Right hindlimb (tissue), 1 donor: ENCODE measurements at places on chromosomes 4 and X.

DNA sequence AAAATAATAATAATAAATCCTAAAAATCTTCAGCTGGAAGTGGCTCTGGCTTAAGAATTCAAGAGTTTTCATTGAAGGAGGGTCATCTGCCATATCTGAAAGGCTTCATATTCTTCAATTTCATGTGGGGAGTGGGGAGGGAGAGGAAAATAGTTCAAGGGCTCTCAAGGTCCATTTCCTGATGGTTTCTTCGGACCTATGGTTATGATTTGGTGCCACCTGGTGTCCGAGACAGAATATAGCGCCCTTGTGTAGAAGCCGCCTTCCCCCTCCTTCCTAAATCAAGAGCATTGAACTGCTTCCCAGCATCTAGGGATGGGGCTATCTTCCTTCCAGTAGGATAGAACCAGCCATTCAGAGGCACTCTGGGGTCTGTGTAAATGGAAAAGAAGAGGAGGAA is 34.3 kb downstream of the NLGN3 start:
- peak; percentile 57 for DNase-seq

DNA sequence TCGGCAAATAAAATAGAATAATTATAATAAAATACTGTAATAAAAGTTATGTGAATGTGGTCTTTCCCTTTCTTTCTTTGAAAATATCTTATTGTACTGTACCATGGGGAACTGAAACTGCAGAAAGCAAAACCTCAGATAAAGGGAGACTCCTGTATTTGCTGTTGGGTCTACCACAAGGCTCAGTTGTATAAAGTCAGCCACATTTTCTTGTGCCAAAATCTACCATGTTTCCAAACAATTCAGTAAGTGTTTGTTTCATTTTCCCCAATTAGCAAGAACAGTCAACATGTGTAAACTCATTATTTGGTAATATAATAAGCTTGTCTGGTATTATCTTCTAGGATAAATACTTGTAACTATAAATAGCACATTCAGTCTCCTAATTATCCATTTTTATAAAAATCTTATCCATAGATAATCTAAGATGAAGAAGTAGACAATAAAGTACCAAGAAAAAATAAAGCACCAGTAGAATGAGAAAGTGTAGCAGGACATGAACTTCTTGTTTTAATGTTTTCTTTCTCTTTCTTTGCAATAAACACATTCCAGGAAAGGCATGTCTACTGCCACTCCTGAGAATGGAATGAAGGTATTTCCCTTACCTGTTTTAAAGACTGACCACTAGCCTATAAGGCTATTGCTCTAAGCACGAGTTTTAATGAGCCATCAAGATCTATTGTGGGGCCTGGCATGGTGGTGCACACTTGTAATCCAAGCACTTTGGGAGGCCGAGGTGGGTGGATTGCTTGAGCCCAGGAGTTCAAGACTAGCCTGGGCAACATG is 15.0 kb upstream of the OTUD4 start:
- DNase-seq: no peak

- no peak for DNase-seq
These were observed 56.4 kb downstream of the SCFD2 start for GRCh38 chr4:53309321-53310040.

DNA sequence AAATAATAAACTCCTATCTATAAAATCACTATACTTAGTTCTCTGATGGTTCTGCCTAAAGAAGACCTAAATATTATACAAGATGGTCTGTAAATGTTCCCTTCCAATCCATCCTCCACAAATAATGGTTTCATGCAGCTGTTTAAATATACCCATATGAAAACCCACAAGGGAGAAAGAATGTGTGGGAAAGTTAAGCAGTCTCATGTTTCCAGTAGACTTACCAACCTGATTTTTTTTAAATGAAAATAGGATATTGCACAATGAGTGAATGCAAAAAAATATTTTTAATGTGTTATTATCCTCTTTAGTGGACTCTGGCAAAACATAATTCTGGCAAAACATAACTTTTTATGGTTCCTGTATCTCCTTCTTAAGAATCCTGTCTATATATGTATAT is 23.3 kb downstream of the CAMK2D start:
- no peak for DNase-seq

DNA sequence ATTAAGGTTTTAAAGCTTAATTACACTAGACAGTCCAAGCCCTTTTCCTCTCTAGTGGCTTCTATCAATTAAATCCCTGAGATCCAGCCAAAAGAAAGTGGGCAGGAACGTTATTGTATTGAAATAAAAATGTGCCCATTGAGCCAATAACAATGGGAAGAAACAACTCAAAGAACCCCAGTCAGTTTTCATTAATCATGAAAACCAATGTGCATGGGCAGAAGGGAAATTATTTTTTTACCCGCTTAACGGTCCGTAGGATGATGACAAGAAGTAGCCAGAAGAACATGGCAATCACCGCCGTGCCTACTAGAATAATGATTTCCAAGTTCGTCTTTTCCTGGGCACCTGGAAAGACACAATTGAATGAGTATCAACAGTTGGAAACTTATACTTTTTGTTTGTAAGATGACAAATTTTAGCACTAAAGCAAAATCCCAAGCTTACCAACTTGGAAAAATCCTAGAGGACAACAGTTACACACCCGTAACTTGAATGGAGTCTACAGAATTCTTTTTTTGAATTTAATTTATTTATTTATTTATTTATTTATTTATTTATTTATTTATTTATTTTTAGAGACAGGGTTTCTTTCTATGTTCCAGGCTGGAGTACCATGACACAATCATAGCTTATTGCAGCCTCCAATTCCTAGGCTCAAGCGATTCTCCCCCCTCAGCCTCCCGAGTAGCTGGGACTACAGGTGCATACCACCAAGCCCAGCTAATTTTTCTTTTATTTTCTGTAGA is 26.8 kb downstream of the KDR start:
- DNase-seq: no peak

- DNase-seq: no peak
These were observed 79.5 kb upstream of the MAGEB10 start for GRCh38 chrX:27728291-27728690.

- no peak for DNase-seq
These were observed 652.2 kb upstream of the DIPK2B start for GRCh38 chrX:45852884-45853283.

- peak; percentile 55 for DNase-seq
These were observed 10.3 kb upstream of the CXCL2 start for GRCh38 chr4:74109116-74109869.

DNA sequence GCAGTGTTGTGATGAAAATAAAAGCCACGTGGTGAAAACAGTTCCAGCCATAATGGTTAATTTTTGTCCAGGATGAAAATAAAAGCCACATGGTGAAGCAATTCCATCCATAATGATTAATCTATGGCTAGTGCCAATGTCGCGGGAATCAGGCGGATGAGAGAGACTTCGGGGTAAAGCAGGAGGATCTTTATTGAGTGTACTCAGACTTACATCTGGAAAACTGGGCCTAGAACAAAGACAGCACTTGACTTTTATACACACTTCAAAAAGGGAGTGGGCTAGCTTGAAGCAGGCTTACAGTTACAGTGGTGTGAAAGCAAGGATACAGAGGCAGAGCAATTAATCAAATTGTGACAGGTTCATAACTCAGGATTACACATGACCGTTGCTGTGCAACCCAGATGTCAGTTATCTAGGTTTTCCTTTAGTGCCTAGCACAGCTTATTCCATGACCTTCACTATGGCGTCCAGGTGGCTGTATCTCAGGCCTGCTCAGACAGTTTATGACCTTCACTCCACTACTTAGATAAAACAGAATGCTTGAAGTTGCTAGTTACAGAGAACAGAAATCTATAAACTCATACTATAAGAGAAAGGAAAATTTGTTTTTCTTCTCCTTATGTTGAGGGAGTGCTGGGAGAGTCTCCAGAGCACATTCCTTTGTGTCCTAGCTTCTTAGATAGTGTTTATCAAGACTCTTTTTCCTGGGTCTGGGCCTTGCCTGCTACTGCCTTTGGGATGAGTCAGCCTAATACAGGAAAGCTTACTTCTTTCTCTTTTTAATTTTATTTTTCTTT is 5.9 kb upstream of the PLA2G12A start:
- DNase-seq: no peak

DNA sequence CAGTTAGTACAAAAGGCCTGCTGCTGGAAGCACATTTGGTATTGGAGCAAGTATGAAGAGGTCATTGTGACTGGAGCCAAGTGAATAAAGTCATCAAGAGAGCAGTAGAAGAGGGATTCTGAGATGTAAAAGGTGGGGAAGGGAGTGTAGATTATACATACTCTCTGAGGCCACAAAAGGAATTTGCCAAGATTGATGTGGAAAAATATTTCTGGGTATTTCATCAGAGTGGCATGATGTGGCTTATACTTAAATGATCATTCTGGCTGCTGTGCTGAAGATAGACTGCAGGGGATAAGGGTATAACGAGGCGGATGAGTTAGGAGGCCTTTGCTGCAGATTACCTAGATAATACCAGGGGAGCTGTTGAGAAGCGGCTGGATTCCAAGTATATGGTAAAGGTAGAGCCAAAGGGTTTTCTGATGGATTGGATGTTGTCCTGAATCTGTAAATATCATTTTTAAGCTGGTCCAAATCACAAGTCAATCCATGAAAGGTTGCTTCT is 231.8 kb upstream of the AGA start:
- DNase-seq: no peak

DNA sequence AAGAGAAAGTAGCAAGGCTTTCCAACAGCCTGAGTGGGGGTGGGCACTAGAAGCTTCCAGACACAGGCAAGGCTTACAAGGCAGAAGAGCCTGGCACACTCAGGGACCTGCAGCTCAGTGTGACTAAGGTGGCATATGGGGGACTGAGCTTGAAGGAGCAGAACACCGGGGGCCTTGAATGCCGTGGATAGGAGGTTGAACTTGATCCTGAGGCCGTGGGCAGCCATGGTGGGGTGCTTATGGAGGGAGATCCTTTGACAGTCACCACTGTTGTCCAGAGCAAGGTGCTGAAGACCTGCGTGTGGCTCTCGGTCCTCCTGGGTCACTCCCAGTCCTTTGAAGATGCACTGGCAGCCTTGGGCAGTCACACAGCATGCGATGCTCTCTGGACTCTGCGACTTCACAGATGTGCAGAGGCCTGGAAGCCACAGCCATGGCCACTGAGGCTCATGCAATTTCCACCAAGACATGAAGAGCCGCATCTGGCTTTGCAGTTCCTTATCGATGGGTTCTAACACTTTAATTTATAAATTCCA is 18.3 kb downstream of the C4orf50 start:
- peak; percentile 6 for DNase-seq

DNA sequence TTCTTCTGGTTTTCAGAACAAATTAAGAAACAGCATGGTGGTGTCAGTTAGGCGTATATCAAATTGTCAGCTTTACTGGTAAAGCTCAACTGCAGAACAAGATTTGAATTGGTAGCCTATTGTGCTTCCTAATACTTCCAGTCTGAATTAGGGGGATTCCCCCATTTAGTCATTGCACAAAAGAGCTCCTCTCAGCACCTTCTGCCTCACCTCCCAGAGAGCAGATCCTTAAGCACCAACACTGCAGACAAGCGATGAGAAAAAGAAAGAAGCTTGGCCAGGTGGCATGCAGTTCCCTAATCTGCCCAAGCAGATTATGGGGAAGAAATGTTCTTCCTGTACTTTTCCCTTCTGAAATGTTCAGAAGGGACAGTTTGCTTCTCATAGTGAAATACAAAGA is 9.2 kb downstream of the MAP9 start:
- no peak for DNase-seq

- DNase-seq: no peak
These were observed 23.6 kb downstream of the UPRT start for GRCh38 chrX:75297508-75297907.

- no peak for DNase-seq
These were observed 245.1 kb upstream of the SLC7A11 start for GRCh38 chr4:138487230-138487629.

DNA sequence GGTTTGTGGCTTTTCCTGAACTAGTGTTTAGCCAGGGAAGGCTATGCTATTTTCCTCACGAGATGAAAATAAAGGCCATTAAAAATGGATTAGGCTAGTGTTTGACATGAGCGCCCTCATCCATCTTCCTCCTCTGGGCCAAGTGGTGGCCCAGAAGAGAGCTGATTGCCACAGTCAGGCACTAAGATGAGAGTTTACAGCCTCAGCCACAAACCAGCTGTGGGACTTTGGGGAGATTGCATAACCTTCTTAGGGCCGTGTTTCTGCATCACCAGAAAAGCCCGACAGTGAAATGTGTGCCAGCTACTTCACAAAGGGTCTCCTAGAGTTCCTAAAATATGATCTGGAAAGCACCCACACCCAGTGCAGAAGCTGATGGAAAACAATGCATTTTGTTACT is 42.3 kb upstream of the LNX1 start:
- peak; percentile 33 for DNase-seq

- DNase-seq: no peak
These were observed 26.5 kb upstream of the SPANXN4 start for GRCh38 chrX:142999199-142999701.

DNA sequence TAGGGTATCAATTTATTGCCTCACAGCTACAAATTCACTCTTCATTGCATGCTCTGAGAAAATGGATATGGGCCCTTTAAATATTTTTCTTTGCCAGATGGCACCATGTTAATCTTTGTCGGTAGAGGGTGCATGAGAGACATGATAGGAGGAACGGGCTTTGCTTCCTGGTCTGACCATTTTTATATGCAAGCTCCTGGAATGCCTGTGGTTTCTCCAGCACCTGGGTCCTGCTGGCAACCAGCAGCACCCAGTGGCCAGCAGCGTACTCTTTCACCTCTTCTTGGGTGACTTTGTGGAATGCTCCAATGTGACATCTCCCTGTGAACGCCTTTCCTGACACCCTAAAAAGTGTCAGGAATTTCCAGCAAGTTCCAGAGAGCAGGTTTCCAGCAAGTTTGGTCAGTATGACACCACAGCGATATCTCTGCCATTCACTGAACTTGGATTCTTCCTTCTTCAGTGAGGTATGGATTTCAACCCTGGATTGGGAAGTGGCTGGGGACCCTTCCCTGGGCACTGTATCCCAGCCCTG is 140.3 kb upstream of the PGRMC2 start:
- no peak for DNase-seq
